ENCODE measurements at places on chromosomes 7 and 10.

GRCh38 chr10:75926763-75927162 lies 495.3 kb downstream of the LRMDA start:
- DNase-seq, result no peak

DNA sequence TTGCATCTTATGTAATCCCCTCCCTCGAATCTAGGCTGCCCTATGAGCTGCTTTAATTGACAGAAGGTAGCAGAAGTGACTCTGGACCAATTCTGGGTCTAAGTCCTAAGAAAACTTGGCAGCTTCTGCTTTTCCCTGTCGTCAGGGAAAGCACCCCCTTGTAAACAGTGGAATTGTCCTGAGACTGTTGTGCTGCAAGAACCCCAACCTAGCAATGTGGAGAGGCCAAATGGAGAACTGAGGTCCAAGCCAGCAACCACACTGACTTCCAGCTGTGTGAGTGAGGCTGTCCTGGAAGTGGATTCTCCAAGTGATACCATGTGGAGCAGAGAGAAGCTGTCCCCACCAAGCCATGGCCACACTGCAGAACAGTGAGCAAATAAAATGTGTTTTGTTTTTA lies 75.5 kb downstream of the ARHGAP22 start:
- no peak for DNase-seq

DNA sequence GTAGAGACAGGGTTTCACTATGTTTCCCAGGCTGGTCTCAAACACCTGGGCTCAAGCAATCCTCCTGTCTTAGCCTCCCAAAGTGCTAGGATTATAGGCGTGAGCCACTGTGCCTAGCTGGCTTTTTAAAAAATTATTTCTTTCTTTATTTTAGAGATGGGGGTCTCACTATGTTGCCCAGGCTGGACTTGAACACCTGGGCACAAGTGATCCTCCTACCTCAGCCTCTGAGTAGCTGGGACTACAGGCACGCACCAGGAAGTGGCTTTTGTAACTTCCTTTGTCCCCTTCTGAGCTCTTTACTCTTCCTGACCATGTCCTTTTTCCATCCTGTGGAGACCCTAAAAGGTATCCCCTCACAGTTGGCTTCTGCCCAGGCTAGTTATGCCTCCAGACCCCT lies 2.1 kb upstream of the MYOZ1 start:
- no peak for DNase-seq

DNA sequence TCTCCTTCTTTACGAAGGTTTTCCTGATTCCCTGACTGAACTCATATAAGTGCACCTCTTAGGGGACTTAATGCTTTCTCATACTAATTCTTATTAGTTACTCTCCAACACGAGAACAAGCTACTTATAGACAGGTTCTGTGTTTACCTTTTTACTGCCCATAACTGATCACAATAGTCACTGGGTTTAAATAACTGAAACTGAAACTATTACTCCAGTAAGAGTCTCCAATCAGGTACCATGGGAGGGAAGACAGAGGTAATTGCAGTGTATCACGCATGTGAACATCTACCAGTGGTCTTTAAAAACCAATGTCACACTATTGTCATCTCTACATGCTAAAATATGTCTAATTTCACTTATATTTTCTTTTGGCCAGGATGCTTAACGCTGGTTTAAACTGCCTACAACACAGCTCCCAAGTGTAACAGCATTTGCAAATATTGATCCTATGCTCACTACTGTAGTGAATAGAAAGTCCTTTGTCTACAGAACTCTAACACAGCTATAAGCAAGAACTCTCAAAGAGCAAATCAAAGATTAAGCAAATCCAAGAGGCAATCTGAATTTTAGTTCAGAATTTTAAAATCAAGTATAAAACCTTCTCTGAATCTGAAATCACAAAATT lies 3.6 kb downstream of the GDI2 start:
- DNase-seq, result no peak

- no peak for DNase-seq
Observed at GRCh38 chr7:121714559-121715303, 158.2 kb upstream of the PTPRZ1 start.

- no peak for DNase-seq
Observed at GRCh38 chr10:28680358-28680752, 3.0 kb downstream of the BAMBI start.

GRCh38 chr10:127418536-127419168 lies 130.5 kb upstream of the NPS start:
- no peak for DNase-seq

DNA sequence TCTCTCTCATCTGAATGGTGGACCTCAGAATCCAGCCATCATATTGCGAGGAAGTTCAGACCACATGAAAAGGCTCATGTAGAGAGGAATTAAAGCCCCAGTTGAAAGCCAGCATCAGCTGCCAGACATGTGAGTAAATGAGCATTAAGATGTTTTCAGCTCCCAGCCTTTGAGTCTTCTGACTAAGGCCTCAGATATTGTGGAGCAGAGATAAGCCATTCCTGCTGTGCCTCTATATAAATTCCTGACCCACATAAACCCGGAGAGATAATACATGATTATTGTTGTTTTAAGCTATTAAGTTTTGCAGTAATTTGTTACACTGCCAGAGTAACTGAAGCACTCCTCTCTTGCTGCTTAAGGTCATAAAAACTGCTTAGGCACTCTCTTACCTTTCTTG lies 14.6 kb downstream of the FAM149B1 start:
- no peak for DNase-seq

GRCh38 chr10:123997486-123998196 lies 95.8 kb downstream of the CHST15 start:
- no peak for DNase-seq

DNA sequence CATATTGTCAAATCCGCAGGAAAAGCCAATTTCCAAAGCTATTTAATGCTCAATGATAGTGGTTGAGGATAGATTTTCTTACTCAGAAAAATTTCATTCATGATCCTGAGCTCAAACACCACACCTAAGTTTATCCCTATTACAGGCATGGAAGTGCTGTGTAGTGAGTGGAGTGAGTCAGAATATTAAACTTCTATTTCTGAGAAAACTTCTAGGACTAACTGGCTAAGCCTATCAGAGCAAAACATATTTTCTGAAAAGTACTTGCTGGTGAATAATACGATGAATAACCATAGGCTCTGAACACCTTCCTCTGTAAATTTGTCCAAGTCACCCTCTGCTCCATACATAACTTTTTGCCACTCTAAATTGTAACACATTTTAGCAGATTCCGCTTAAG lies 221.5 kb downstream of the SUGCT start:
- DNase-seq, result no peak

GRCh38 chr10:128054163-128054970 lies 71.9 kb downstream of the MKI67 start:
- no peak for DNase-seq

GRCh38 chr10:54745436-54745835 lies 55.6 kb downstream of the PCDH15 start:
- DNase-seq, result no peak

DNA sequence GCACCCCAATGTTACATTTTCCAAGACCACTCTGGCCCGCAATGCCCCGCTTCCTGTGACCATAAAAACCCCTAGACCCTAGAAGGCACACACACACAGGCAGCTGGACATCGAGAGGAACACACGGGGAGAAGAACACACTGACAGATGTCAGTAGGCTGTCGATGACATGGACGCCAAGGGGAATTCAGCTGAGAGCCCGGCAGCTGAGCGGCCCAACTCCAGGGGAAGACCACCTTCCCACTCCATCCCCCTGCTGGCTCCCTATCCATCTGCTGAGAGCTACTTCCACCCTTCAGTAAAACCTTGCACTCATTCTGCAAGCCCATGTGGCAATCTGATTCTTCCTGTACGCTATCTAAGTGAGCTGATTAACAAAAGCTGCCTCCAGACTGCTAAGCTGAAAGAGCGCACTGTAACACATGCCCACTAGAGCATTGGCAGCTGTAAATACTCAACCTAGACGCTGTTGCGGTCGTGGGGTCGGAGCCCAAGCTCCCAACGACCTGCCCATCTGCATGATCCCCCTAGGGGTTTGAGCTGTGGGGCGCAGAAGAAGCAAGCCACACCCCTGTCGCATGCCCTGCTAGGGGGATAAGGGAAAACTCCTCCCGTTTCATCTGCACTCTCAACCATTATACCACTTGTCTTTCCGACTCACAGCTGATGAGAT lies 843.6 kb upstream of the POT1 start:
- DNase-seq, result no peak

- DNase-seq, result no peak
Observed at GRCh38 chr10:11513727-11514126, 97.7 kb downstream of the USP6NL start.

GRCh38 chr7:119720541-119720940 lies 552.4 kb upstream of the KCND2 start:
- no peak for DNase-seq
